ENCODE measurements at places on chromosomes 5 and 9.

- no peak for DNase-seq
Measured at GRCh38 chr5:173313351-173313801, 14.8 kb downstream of the STC2 start.

GRCh38 chr5:177198738-177199137 lies 65.2 kb downstream of the NSD1 start:
- DNase-seq: no peak

- no peak for DNase-seq
Measured at GRCh38 chr5:66222455-66222854, 78.4 kb downstream of the SREK1 start.

DNA sequence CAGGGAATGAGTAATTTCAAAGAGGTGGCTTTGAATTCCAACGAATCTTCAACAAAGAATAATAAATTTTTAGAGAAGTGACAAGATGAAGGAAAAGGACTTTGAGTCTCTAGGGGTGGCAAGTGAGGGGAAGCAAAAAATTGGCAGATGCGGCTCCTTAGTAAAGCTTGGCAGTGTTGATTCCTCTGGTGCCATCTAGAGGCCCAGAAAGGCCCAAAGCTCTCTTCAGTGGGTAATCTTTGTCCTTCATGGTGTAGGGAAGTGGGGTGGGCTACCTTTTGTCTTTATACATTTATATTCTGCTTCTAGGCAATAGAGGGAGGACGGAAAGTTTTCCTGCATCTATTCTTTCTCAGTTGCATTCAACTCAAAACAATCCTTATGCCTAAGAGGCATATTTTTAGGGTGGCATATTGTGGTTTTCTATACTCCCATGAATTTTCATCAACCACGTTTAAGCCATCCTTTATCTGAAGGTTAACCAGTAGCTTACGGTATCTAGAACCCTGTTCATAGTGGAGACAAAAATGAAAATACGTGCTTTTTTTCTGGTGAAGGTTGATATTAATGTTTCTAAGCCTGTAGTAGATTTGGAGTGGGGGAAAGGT lies 17.5 kb upstream of the ROPN1L start:
- no peak for DNase-seq

DNA sequence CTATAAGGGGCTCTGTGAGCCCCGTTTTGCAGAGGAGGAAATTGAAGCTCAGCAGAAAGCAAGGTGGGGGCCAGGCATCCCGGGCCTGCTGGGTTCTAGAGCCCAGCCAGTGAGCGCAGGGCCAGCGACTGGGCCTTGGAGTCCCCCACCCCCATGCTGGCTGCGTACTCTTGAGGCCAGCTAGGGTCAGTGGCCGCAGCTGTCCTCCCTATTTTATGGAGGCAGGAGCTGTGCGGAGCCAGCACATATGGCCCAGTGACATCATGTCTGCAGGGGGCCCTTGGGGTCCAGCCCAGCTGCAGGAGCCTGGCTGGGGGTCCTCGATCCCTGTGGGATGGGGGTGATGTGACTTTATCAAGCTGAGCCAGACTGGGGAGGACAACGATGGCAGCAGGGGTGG lies 71.3 kb downstream of the HMCN2 start:
- no peak for DNase-seq

GRCh38 chr9:128393970-128394369 lies 22.8 kb downstream of the URM1 start:
- no peak for DNase-seq

DNA sequence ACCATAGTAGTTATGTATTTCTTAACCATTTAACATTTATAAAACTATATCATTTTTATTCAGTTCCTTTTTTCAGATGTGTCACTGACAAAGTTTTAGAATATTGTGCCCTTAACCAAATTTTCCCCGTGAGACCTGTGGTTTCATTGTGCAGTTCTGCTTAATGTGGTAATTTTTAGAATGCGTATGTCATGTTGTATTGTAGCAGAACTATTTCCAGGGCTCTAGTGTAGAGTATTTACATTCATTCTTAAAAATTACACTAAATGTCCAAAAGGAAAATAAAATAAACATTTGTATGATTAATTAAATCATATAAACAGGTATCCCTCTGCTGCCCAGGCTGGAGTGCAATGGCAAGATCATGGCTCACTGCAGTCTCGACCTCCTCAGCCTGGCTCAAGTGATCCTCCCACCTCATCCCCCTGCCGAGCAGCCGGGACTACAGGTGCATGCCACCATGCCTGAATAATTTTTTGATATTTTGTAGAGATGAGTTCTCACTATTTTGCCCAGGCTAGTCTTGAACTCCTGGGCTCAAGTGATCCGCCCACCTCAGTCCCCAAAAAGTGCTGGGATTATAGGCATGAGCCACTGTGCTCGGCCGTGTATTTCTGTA lies 15.4 kb downstream of the SERINC5 start:
- DNase-seq: no peak

DNA sequence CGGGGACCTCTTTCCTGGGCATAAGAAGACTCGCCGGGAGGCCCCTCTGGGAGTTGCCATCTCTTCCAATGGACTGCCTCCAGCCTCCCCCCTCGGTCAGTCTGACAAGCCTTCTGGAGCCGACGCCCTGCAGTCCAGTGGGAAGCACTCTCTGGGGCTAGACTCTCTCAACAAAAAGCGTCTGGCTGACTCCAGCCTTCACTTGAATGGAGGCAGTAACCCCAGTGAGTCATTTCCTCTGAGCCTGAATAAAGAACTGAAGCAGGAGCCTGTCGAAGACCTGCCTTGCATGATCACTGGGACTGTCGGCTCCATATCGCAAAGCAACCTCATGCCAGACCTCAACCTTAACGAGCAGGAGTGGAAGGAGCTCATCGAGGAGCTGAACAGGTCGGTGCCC lies 28.4 kb upstream of the LTC4S start:
- DNase-seq: no peak

- DNase-seq: no peak
Measured at GRCh38 chr9:114433086-114433485, 45.3 kb upstream of the AKNA start.

DNA sequence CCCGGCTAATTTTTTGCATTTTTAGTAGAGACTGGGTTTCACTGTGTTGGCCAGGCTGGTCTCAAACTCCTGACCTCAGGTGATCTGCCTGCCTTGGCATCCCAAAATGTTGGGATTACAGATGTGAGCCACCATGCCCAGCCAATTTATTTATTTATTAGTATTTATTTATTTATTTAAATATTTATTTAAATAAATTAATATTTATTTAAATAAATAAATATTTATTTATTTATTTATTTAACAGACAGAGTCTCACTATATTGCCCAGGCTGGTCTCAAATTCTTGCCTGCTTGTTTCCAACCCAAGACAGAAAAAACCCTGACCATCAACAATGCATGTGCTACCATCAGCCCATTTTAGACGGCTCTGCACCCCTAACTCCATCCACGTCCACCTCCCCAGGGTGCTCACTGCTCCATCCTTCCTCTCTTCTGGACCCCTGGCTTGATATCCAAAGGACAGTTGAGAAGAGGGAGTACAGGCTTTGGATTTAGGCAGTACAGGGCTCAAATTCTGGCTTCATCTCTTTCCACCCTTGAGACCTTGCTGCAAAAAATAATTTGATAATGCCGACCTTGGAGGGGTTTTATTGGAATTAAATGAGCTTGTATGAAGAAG lies 232.6 kb downstream of the MED10 start:
- DNase-seq: no peak

DNA sequence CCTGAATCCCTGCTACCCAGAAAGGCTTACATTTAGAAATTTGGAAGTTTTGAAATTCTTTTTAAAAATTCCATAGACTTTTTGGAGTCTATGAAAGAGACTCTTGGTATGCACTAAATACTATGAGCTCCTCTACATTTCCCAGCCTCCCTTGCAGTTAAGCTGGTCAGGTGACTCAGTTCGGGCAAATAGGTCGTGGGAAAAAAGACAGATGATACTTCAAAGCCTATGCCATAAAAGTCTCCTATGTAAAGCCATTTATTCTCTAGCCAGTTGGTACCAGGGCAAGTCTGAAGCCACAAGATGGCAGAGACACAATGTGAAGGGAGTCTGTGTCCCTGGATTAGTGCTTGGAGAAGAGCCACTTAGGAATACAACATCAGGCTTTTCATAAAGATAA lies 101.8 kb downstream of the BOD1 start:
- no peak for DNase-seq

DNA sequence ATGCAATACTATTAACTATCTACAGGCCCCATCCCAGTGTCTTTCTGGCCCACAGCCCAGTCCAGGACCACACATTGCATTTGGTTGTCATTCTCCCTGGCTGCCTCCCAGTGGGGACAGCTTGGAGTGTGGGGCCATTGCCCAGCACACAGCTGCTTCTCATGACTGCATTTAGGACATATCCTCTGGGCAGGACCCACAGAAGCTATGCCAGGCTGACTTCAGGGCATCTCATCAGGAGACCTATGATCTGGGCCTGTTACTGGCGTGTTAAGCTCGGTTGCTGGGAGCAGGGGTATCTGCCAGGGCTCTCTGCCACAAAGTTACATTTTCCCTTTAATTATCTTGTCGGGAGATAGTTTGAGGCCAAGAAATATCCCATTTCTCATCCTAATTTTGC lies 32.1 kb upstream of the CLPTM1L start:
- no peak for DNase-seq

GRCh38 chr5:110038297-110038997 lies 348.7 kb downstream of the MAN2A1 start:
- no peak for DNase-seq

- DNase-seq: no peak
Measured at GRCh38 chr5:161314033-161314432, 232.5 kb downstream of the GABRB2 start.

DNA sequence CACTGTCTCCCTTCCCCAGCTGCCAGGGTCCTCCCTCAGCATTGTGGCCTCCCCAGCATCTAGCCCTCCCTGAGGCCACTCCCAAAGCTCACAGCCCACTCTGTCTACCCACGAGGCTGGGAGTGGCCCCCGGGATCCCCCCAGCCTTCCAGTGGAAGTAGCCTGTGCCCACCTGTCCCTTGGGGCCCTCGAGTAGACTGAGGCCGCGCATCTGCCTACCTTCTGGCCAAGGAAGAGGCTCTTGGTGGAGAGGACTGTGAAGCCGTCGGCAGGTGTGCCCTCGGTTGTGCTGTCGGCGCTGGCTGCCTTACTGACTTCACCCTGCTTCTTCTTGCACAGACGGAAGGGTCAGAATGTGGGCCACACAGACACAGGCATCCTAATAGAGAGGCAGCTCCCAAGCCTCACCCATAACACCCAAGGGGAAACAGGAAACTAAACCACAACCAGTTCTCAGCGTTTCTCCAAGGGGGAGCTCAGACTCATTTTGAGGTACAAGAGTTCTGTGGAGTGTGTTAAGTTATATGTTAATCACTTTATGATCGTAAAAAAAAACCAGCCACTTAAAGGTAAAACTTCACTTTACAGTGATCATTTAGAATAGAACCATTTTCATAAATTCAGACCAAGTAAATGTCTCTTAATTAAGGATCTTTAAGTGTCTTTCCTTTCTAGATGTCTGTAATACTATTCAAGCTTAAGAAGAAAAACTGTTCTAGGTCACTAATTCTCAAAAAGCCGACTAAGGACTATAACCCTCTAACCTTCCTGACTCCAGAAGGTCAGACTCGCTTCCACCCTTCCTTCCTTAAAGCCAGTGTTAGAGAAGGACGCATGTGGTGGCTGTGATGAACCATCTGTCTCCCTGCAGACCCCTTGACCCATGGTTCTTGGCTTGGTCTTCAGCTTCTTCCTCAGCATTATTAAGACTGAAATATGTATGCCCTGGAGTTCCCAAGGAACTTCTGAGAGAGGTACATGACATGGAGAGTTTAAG lies 38.5 kb downstream of the MACROH2A1 start:
- no peak for DNase-seq

- DNase-seq: no peak
Measured at GRCh38 chr5:138668451-138669380, 84.5 kb upstream of the CTNNA1 start.

DNA sequence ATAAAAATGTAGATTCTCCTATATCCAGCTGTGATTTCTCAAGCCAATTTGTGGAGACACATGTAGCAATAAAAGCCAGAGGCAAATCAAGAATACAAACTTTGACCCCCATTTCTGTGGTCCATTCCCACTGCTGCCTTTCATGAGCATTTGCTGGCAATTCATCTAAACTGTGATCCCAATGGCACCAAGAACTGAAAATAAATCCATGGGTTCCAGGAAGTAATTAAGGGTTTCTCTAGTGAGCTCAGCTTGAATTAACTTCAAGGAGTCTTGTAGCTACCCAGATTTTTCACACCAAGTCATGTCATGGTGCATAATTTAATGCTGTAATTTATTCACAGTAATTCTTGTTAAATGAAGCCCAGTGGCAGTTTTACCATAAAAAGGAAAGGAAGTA lies 145.0 kb upstream of the SMC2 start:
- DNase-seq: no peak

- no peak for DNase-seq
Measured at GRCh38 chr9:110605565-110605964, 26.0 kb upstream of the SVEP1 start.

- no peak for DNase-seq
Measured at GRCh38 chr9:127761491-127761956, 16.9 kb downstream of the SH2D3C start.

DNA sequence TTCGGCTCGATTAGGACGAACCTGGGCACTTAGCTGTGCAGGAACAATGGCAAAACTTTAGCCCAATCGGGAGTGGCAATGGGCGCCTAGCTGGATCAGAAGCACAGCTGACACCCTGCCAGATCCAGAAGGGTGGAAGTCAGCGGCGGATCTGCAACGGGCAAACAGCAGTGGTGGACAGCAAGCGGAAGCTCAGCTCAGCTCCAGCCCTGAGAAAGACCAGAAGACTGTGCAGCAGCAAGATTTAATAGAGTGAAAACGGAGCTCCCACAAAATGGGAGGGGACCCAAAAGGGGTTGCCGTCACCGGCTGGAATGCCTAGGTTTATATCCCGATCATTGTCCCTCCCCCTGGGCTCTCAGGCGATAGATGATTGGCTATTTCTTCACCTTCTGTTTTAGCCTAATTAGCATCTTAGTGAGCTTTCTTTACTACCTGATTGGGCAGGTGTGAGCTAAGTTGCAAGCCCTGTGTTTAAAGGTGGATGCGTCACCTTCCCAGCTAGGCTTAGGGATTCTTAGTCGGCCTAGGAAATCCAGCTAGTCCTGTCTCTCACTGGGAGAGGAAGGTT lies 1237.9 kb downstream of the CDH12 start:
- no peak for DNase-seq

GRCh38 chr5:42454216-42454995 lies 31.2 kb downstream of the GHR start:
- no peak for DNase-seq

DNA sequence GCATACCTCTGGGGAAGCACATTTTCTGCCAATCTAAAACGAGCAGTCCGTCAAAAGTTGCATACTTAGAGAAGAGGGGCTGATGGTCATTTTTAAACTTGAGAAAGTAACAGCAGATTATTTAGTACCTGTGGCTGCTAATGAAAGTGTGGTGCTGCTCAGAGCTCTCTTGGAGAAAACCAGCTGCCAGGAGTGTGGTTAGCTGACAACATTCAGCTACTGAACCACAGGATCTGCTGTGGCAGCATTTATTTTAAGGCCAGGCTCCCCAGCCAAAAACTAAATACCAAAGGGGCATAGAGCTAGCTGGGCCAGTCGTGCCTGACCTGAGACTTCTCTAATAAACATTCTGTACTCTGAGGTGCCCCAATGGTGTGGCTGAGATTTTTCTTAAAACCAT lies 203.6 kb downstream of the EDIL3 start:
- DNase-seq: no peak
